ENCODE measurements at places on chromosomes 5 and 9.

DNA sequence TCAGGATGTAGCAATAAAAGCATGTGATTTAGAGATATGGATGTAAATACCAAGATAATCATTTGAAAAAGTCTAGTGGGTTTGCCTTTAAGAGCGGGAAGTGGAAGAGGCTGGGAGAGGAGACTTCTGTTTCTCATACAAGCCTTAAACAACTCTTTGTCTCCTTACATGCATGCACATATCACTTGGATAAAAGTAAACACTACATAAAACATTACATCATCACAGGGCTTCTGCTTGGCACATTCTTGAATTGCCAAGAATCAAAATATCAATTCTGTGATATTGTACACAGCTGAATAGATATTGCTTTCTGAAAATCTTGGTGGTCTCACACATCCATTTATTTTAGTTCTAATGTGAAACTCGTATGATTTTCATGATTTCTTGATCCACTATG lies 57.6 kb downstream of the FOXD1 start:
- DNase-seq = no peak

GRCh38 chr5:142947427-142947709 lies 177.2 kb downstream of the ARHGAP26 start:
- DNase-seq = no peak

DNA sequence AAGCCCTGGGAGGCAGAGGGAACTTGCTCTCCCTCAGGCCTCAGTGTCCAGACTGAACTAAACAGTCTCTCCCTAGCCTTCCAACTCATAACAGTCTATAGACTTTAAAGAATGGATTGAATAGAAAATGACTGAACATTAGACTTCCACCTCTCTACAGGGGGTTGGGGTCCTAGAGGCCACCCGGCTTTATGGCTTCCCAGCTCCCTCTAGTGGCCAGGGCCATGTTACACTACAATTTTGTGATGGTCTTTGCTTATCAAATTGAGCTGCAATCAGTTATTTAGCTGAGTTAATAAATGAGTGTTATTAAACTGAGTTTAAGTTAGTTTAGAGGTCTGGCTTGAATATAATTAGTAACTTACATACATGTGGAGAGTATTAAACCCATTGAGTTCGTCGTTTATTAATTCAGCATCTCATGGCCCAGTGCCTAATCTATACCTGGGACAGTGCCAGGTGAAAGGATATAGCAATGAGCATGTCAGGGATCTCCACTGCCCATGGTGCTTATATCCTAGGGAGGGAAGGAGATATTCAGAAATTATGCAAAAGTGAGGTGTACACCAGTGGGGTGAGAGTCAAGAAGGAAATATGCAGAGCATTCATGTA lies 105.2 kb downstream of the SH3TC2 start:
- peak; percentile 41 for DNase-seq

DNA sequence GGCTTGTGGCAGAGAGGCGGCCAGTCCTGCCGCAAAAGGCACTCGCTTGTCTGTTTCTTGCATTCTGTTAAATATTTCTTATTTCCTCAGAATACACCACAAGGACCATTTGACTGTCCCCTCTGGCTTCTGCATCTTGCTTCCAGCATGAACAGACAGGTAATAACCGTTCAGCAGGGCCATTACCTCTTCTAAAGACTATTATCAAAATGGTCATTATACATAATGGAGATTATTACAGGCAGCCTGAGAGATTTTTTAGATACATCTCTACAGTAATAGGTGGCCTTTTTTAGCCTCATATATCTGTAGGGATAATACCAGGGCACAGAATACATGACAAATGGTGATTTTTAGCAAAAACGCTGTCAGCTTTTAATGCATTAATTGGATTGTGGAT lies 382.0 kb downstream of the PSAT1 start:
- no peak for DNase-seq

- peak; percentile 1 for DNase-seq
These were observed 144.9 kb downstream of the MYO10 start for GRCh38 chr5:16791036-16791705.

- DNase-seq = no peak
These were observed 141.7 kb downstream of the SYK start for GRCh38 chr9:90943341-90943740.

DNA sequence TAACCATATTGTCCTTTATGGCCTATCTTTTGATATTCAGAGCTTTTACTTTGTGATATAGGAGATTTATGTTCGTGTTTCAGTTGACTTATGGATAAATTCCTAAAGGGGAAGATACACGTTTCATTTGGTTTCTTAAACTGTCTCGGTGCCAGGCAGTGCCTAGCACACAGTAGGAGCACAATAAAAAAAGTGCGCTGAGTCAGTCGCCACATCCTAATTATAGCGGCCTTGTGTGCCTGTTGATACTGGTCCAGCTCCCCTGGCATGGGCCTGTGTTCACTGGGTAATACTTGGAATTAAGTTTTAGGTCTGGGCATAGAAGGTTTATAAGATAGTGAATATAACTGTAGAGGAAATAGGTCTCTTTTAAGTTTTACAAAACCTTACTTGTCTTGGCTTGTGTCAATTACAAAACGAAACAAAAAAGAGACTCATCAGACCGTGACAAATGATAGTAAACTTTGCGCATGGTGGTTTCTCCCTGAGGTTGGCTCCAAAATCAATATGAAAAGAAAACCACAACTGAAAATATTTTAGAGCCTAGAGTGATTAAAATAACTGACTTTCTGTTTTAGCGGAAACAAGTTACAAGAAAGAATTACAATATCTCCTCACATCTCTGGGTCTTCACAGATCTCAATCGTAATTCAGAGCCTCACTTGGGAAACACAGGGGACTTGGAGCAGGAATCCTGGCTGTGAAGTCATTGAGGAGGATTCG lies 84.8 kb downstream of the MVB12B start:
- peak; percentile 8 for DNase-seq

DNA sequence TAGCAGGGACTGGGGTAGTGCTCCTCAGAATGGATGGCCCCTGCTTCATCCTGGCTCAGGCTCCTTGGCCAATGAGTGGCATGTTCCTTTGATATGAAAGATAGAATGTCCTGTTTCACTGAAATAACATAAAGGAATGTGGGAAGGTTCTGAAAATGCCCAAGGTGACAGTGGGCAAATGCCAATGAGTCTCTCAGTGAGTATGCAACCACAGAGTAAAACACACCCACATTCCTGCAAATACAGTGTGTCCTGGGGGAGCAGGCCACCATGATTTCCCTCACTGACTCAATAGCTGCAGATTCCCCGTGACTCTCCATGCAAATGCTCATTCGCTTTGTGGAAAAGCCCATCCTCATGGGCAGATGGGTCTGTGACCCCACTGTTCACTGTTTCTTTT lies 36.4 kb downstream of the ZNF366 start:
- no peak for DNase-seq
